Jurkat, Clone E6-1 (cell line): ENCODE measurements at places on chromosomes 4 and X.

- no peak for DNase-seq
Measured at GRCh38 chrX:7926914-7927258, 327 bp downstream of the PNPLA4 start.

- no peak for DNase-seq
Measured at GRCh38 chr4:153619811-153620210, 64.3 kb upstream of the TLR2 start.

GRCh38 chr4:38453253-38453881 is 210.6 kb upstream of the KLF3 start:
- DNase-seq, result no peak

DNA sequence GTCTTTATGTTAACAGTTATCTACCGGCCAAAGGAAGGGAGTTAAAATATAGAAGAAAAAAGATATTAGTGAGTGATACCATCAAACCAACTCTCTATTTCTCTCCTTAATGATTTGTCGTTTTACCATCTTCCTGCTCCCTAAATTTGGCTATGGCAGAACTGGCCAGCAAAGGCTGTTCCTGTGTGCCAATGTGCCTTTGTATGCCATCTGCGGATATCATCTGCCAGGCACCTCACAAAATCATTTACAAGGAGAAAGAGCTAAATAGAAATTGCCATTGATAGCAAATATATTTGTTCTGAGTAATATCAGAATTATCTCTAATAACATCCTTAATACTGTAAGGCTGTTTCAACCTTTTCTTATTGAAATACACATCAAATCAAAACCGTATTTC is 22.4 kb downstream of the GPM6A start:
- no peak for DNase-seq

DNA sequence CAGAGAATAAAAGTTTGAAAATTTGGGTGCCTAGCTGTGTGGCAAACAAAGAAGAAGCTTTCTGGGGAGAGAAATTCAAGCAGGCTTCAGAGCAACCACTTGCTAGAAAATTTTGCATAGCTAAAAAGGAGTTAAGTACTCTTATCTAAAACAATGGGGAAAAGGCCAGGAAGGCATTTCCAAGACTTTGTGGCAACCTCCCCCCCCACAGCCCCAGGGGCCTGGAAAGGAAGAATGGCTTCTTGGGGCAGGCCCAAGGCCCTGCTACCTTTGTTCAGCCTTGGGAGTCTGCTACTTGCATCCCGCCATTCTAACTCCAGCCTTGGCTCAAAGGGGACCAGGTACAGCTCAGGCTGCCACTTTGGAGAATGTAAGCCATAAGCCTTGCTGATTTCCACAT is 102.2 kb downstream of the PTCHD1 start:
- no peak for DNase-seq

- no peak for DNase-seq
Measured at GRCh38 chr4:163395055-163395454, 51.4 kb downstream of the NPY5R start.
